Activated naive CD8-positive, alpha-beta T cell treated with anti-CD3 and anti-CD28 coated beads for 36 hours (primary cell): ENCODE measurements at places on chromosomes 5 and 9. TPM values are rescaled to one million over a fixed set of nuclear protein-coding genes. Genes with fewer than 3 reads are reported as not detected.

Gene KIF27
- total RNA-seq: 1.9 TPM

Gene ERBIN
- total RNA-seq: 38.3 TPM

Gene PGGT1B
- total RNA-seq: 47.9 TPM

Gene PCDHGC5
- total RNA-seq: not detected

Gene ENHO
- total RNA-seq: not detected

Gene SLC6A3
- total RNA-seq: not detected

Gene ZNF879
- total RNA-seq: 2.1 TPM

Gene IRX2
- total RNA-seq: not detected

Gene PGM5
- total RNA-seq: not detected

Gene PSD2
- not detected for total RNA-seq

Gene MARVELD2
- total RNA-seq: 0.31 TPM

Gene CCIN
- total RNA-seq: not detected

Gene SEC61B
- 164 TPM for total RNA-seq

Gene RECK
- total RNA-seq: 5.2 TPM

Gene PTGDS
- total RNA-seq: not detected
